ENCODE measurements at places on chromosomes 4 and X.

DNA sequence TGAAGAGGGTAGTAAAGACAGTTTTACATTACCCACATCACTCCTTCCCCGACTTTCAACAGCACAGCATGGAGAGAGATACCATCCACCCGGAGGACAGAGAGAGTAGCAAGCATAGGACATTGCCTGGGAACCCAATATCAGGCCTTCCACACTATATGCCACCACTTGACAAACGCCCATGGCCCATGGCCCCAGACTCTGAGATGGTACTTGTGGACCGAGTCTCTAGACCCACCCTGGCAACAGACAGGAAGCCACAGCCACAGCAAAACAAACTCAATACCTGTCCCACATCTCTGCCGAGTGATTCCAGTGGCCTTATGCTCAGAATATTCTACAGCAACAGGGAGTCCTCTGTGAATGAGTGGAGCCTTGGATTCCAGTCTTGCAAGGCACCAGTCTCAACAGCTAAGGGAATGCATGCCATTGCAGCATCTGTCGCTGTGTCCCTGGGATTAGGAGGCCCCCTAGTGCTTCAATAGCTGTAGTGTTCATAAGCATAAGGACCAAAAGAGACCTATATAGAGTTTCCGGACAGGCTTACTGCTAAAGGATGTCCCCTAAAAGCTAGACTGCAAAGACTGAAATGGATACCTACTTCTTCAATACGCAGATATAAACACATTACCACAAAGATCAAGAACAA, 14.7 kb upstream of the CT55 start:
- peak; percentile 30 for DNase-seq

DNA sequence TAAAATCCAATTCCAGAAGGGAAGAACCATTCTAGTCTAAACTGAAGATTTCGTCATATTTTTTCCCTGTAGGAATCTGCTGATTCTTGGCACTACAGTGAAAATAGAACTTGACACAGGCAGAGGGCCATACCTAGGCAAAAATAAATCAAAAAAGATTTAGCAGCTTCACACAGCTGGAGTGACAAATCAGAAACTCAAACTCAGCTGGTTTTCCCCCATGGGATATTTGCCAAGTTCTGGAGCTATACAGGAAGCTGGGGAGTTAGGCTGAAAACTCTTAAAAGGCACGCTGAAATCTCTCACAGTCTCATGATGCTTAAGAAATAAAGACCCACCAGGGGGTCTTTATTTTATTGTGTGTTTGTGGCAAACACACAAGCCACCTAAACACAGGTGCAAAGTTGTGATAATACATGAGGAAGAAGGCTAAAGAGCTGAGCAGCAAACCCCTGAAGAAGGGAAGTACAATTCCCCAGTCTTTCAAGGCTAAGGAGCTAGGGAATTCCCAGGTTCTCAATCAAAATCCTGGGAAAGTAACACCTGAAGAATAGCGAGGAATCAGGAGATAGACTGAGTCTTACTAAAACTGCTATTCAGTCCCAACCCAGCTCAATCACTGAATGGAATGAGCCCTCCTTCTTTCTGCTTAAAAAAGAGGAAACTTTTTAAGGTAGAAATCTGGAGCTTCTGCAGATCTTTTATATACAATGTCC, 32.1 kb upstream of the BEND2 start:
- no peak for DNase-seq

- no peak for DNase-seq
Measured at GRCh38 chr4:146291313-146291712, 77.0 kb downstream of the REELD1 start.

DNA sequence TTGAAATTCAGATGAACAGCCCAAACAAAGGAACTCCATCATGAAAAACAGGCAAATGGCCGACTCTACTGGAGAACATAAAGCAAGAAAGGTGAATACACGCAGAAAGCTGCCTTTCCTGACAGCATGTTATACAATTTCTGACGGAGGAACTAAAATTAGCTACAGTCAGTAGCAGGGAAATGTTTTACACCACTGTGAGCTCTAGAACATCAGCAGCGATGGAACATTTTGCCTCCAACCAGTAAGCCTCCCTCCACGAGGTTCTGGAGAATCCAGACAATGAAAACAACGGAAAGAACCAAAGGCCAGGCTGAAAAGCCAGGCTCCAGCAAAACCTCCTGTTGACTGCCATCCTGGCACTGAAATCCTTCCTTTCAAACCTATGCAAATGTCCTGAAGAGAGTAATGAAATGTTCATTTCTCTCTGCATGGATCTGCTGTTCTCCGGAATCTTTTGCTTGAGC, 78.9 kb downstream of the IRF2 start:
- no peak for DNase-seq

GRCh38 chrX:40663078-40663740, 15.8 kb upstream of the CXorf38 start:
- DNase-seq = no peak

DNA sequence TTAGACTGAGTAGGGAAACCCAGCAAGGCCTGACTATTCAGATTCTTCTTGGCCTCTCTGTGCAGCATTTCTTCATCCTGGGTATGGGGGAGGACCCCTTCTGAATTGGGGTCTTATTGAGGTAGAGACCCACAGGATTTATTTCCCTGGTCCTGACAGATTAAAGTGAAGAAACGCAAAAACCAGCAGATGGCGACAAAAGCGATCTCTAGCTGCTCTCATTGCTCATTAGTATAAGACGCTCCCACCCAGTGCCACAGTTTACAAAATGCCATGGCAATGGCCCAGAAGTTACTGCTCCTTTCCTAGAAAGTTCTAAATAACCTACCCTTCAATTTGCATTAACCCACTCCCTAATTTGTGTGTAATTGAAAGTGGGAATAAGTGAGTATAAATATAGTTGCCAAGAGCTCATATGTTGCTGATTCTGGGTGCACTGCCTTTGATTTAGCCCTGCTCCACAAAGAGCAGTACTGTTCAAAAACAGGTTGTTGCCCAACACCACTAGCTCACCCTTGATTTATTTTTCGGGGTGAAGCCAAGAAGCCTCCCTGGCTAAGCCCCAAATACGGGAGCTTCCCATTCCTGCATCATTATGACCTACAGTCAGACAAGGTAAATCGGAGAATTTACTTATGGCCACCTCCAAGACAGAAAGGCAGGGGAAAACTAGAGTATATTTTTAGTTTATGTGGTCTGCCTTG, 3.7 kb upstream of the BEX4 start:
- peak; percentile 38 for DNase-seq

DNA sequence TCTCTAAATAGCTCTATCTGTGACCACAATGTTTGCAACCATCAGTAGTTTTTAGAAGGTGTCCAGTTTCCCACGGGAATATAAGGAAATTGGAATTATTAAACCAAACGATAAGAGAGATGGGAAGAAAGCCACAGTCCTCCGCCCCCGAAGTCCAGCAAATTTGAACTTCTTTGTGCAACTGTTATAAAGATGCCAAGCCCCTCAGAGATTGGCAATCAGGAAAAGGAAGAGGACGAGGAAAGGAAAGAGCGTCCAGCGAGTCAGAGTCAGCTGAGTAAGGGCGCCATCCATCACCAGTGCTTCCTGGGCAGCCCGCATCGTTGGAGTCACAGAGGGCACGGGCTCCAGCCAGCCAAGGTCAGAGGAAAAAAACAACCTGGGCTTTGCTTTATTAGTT, 35.7 kb downstream of the LDB2 start:
- DNase-seq = no peak

DNA sequence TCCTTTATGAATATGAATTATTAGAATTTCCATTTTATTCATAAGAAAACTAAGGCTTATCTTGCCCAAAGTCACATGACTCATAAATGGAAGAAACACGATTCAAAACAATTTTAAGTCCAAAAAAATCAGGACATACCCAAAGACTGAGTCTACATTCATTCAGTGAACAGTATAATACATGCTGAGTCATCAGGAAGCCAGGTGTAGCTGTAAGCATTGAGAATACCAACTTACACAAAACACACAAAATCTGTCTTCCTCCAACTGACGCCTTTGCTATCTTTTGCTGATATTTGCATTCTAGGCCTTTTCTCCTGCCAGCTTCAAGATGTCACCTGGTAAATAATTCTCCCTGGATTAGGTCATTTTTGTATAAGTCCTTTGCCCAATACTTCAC, 520.1 kb upstream of the GALNT7 start:
- DNase-seq = no peak

- DNase-seq = no peak
Measured at GRCh38 chr4:159293811-159294515, 191.1 kb downstream of the RAPGEF2 start.

DNA sequence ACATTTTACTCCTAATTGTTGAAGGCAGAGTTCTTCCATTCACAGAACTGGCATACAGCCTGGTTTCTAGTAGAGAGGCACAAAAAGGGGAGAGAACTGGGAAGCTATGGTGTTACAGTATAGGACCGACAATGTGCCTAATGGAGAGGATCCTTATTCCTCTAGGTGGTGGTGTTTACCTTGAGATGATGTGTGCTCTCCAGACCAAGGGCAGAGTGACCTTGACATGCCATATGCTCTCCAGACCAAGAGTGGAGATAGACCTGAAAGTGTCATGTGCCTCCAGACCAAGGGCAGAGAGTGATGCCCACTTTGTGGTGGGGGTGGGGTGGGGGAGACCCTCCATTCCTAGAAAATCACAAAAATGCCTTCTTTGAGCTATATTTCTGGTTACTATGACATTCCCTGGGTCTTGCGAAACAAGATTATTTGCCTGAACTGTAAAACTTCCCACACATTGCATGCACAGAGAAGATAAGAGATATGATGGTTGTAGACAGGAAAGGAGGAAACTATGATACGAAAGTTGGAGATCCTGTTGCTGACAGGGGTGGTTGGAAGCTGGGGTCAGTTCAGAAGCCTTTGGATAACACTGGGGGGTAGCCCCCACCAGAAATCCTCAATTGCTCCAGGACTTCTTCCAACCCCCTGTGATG, 119.7 kb downstream of the TEX13C start:
- DNase-seq = no peak

GRCh38 chr4:24598025-24598424, 13.7 kb upstream of the DHX15 start:
- no peak for DNase-seq

DNA sequence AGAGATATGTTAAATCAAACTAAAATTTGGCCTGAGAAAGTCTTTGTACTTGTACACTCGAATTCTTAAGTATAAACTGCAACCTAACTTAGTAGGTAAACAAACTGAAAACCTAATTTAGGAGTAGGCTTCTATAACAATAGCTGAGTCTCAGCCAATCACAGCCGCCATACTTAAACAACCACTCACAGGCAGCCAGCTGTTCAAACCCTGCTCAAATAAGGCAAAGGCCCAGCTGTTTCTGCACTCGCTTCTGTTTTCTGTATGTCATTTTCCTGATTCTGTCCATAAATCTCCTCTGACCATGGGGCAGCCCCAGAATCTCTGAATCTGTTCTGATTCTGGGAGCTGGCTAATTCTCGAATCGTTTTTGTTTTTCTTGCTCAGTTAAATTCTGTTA, 7.8 kb upstream of the PLS3 start:
- DNase-seq = no peak
